ENCODE measurements at places on chromosomes 11 and 22.

GRCh38 chr11:118374729-118375128, 15.3 kb downstream of the UBE4A start:
- no peak for DNase-seq

GRCh38 chr22:27857443-27857842, 55.9 kb upstream of the MN1 start:
- no peak for DNase-seq

GRCh38 chr11:1419811-1420210, 30.1 kb downstream of the BRSK2 start:
- DNase-seq, result no peak

DNA sequence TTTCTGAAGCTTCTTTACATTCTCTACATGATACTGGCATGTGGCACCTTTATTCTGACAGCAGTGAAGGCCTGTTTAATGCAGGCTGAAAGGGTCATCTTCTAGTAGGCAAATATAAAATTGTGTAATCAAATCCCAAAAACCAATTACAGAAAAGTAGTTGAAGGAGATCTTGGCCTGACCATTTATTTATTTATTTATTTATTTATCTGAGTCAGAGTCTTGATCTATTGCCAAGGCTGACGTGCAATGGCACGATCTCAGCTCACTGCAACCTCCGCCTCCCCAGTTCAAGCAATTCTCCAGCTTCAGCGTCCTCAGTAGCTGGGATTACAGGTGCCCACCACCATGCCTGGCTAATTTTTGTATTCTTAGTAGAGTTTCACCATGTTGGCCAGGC, 22.7 kb upstream of the CECR2 start:
- DNase-seq, result no peak

DNA sequence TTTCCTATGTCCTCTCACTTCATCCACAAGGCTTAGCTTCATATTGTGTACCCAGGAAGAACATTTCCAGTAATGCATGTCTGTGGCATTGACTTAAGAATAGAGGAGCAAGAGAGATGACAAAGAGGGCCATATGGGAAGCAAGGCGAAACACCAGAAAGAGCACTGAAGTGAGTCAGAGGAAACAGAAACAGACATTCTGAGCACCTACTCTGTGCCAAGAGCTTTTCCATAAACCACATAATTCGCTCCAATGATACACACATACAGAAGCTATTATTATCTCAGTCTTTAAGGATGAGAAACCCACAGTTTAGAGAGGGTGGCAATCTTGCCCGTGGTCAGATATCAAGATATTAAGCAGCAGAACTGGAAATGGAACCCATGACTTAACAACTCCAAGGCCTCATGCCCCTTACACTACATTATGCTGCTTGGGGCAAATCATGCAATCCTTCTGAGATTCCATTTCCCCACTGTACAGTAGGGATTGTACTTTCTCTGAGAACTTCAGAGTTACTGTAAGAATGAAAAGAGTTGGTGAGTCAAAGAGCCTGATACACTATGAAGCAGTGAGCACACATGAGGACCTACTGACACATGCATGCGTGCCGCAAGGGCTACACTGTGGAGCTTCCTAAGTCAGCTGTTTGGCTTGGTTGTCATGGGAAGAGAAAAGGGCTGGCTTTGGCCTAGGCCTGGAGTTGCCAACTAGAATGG, 126.6 kb downstream of the KCNC1 start:
- DNase-seq, result no peak

GRCh38 chr11:34021977-34022735, 29.4 kb upstream of the CAPRIN1 start:
- no peak for DNase-seq

DNA sequence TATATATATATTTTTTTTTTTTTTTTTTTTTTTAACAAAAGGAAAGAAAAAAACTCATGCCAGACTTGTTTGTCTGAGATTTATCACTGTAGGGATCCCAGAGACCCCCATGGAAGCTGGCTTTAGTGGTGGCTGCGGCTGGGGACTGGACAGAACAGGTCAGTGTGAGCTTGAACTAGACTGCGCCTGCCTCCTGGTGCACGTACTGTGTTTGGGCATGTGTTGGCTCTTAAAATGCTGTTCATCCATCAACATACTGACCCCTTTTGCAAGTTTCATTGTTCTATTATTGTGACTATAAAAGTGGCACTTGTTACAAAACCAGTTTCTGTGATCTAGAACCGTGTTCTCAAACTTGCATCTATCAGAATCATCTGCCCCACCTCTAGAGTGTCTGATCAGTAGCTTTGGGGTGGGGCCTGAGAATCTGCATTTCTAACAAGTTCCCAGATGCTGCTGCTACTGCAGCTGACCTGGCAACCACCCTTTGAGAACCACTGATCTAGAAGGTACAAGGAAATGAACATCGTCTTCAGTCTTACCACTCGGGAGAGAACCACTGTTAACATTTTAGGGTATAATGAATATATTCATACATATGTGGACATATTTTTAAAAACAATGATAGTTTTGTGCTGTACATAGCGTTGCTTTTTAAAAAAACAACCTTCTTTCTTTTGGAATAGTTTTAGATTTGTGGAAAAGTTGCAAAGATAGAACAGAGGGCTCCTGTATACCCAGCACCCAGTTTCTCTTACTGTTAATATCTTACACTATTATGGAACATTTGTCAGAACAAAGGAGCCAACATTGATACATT, 54.0 kb downstream of the ZNRF3 start:
- no peak for DNase-seq

DNA sequence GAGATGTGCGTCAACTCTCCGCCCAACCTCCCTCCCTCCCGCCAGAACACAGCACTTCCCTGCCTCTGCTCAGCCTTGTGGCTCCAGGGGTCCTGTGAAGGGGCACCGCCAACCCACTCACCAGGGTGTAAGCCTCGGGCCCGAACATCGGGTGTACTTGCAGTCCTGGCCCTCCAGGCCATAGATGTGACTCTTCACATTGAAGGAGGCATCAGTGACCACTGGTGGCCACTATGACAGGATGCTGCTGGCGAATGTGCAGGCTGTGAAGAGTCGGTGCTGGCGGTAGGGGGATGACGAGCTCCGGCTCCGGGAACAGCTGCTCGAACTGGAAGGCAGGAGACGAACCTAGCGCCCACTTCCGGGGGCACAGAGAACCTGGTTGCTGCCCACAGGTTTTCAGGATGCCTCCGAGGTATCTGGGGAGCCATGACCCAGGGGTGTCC, 97.4 kb downstream of the MED15 start:
- no peak for DNase-seq
